ENCODE measurements at places on chromosomes 16 and 17.

DNA sequence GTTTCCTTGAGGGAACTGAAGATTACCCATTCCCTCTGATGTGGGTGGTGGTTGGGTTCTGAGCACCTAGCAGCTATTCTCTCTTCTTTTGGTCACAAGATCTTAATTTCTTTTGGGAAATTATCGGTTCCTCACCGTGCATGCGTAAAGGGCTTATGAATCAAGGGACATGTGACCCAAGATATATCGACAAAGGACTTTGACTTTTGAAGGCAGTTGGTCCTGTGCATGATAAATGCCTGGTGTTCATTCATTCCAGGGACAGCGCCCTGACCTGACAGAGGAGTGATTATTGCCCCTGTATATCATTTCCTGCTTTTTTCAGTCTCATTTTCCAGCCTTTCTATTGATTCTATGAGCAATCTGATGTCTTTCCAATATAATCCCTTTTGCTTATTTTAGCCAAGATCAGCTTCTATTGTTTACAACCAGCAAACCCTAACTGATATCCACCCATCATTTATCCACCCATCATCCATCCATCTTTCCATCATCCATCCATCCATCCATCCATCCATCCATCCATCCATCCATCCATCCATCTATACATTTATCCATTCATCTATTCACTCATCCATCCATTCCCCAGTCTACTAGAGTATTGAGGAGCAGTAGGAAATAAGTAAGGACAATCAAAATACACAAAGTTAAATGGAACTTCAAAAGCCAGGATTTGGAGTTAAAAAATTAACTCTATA is 25.1 kb downstream of the ASIC2 start:
- no peak for DNase-seq

GRCh38 chr16:24114876-24115275 is 141.3 kb upstream of the CACNG3 start:
- no peak for DNase-seq

DNA sequence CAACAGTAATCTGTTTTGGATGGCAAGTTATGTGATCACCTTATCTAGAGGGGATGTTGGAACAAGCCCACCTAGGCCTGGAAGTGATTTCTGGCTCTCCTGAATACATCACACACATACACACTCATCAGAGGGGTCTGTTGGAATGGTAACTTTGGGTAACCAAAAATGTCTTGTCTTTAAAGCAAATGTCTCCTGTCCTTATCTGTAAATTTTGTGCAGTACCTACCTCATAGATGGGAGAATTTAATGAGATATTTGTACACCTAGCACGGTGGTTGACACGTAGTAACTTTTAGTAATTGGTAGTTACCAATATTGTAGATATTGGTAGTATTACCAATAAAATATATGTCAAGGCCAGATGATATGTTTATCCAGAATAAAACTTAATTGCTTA is 24.7 kb downstream of the HAPSTR1 start:
- DNase-seq = no peak

GRCh38 chr17:72236980-72237633 is 116.3 kb downstream of the SOX9 start:
- DNase-seq = no peak

DNA sequence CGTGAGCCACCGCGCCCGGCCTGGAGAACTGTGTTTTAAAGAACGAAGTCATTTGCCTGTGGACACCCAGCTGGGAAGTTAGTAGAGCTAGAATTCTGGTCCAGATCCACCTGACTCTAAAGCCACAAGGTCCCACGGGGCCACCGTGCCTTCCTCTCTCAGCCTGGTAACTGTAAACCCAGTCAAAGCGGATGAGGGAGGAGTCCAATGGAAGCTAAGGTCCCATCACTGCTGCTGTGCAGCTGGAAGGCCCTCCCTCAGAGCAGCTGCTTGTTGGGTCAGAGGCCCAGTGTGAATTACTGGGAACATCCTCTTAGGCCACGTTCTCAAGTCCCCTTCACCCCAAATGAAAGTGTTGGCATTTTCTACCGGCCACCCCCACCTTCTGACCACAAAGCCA is 48.8 kb upstream of the CACNG5 start:
- DNase-seq = no peak

- no peak for DNase-seq
Measured at GRCh38 chr16:75378616-75379015, 54.7 kb downstream of the CFDP1 start.

GRCh38 chr16:88871349-88871702 is 4.9 kb upstream of the PABPN1L start:
- no peak for DNase-seq

- DNase-seq = no peak
Measured at GRCh38 chr17:47705536-47706530, 11.9 kb downstream of the TBKBP1 start.

GRCh38 chr16:80337786-80338185 is 203.0 kb upstream of the DYNLRB2 start:
- no peak for DNase-seq

- no peak for DNase-seq
Measured at GRCh38 chr16:67548265-67549126, 13.8 kb upstream of the CTCF start.

DNA sequence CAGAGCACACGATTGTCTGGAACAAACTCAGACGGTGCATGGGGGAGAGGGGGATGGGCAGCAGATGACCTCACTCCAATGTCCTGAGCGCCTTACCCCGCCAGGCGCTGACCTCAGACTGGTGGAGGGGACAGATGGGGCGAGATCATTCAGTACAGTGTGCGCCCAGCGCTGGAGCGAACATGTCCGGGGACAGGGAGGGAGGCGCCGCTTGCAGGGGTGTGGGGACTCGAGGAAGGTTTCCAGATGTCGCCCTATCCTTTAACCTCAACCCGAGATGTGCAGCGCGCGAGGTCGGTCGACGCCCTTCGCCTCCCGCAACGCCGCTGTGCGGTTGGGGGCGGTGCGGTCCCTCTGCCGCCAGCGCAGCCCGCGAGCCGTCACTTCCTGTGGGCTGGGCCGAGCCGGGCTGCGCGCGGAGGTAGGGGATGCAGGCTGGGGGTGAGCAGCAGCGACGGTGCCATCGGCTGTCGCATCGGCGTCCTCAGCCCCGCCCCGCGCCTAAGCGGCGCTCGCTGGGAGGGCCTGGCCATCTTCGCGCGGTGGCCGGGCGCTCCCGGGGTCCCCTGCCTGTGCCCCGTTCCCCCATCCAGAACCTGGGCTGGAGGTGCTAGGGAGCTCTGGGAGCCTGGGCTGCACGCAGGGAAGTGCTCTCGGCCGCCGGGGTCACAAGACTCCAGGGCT is 5.3 kb upstream of the CDR2L start:
- peak; percentile 90 for DNase-seq

GRCh38 chr16:72939247-72939646 is 108.7 kb downstream of the ZFHX3 start:
- no peak for DNase-seq

DNA sequence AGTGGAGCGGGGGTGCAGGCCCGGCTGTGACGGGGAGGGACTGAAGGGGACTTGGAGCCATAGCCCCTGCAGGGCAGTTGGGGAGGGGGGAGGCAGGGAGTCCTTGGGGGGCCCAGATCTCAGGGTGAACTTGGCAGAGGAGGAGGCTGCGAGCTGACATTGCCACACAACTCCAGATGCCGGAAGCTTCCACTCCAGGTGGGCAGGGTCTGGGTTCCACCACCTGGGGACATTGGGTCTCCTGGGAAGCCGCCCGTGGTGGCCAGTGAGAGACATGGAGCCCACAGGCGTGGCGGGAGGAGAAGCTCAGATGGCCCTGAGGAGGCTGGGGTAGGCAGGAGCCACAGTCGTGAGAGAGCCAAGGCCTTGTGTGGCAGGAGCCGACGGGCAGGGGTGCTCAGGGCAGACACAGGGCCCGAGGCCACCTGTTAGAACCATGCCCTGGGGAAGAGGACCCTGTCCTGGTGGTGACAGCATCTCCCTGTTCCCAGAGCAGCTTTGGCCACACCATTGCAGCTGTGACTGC is 18.2 kb upstream of the GAA start:
- no peak for DNase-seq

DNA sequence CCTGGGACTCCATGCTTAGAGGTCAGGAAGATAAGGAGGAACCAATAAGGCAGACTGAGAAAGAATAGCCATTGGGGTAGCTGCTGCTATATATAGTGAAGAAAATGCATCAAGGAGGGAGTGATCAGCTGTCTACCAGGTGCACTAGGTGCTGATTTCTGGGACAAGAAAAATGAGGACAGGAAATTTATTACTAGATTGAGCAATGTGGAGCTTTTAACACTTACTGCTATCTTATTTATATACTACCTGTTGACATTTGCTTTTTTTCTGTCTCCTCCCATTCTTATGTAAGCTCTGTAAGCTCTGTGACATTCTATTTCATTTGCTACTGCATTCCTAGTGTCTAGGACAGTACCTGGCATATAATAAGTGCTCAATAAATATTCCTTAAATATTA is 53.7 kb upstream of the DHX40 start:
- DNase-seq = no peak

GRCh38 chr16:30678586-30678970 is 20.3 kb downstream of the FBRS start:
- DNase-seq = no peak

- no peak for DNase-seq
Measured at GRCh38 chr17:16952401-16952800, 19.5 kb downstream of the TNFRSF13B start.

DNA sequence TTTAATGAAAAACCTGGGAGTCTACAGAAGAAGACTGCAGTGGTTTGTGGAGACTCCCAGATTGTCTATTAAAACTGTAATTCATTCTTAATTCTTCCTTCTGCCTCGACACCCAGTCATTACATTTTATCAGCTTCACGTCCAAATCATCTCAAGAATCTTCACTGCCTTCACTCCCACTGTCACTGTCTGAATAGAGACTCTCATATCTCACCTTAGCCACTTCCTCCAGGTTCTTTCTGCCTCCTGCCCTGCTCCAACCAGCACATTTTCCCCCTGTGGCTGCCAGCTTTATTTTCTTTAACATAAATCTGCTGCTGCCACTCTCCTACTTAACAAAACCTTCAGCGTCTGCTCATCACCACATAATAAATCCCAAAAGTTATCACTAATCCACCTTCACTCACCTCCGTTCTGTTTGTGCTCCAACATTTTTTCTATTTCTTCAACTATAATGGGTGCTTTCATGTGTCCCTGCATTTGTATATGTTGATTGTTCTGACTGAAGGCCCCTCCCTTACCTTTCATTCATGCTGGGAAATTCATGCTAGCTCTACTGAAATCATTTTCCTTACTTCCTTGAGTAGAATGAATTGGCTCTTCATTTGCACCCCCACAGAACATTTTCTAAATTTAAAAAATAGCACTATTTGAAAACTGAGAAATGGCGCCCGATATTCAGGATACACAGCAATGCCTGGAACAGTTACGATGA is 38.9 kb downstream of the KCNJ2 start:
- no peak for DNase-seq

GRCh38 chr17:31381165-31381668 is 10.3 kb upstream of the RAB11FIP4 start:
- DNase-seq = no peak

- DNase-seq = no peak
Measured at GRCh38 chr17:12078791-12079190, 58.1 kb downstream of the MAP2K4 start.

DNA sequence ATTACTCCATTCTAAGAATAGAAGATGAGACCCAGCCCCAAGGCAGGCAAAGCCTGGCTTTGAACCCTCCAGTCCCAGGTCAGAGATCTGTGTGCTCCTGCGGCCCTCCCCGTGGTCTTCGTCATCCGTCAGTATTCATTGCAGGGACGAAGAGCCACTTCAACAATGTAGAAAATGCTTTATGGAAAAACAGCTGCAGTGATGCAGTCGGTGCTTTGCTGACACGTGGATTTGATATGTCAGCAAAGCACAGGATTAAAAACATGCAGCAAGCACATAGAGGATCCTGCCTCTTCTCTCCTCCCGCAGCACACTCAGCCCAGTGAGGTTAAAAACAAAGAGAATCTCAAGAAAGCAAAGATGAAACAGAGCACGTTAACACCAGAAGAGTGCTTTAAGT is 117.1 kb upstream of the AXIN2 start:
- DNase-seq = peak; percentile 32

DNA sequence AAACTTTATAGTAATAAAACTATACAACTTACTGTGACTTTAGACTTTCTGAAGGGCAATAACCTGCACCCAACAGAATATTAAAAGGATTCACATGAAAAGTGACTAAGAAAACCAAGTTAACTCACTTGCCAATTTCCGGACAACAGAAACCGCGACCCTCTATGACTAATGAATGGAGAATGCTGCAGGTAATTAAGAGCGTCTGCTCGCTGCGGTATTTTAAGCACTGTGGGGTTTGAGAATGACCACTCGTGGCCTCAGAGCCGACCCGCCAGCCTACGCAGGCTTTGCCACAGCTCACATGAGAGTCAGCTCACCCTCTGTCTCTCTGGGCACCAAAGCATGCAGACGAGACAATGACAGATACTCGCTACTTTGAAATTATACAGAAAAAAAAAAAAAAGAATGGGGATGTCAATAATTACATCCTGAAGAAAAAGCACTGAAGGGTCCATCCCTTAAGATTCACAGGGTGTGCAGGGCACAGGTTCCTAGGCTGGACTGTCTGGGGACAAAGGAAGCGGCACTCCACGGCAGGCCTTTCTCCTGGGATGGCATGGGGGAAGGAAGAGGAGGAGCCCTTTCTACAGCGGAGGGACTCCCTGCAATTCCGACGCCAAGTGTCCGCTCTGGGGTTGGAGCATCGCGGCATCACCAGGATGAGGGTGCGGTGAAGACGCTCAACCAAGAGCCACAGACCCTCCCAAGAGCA is 35.0 kb downstream of the ZCCHC14 start:
- no peak for DNase-seq

- DNase-seq = no peak
Measured at GRCh38 chr17:73042225-73042624, 50.3 kb downstream of the SLC39A11 start.

GRCh38 chr17:45739786-45740185 is 44.3 kb upstream of the CRHR1 start:
- DNase-seq = no peak

- DNase-seq = peak; percentile 50
Measured at GRCh38 chr17:81528651-81529436, 667 bp downstream of the FSCN2 start.

DNA sequence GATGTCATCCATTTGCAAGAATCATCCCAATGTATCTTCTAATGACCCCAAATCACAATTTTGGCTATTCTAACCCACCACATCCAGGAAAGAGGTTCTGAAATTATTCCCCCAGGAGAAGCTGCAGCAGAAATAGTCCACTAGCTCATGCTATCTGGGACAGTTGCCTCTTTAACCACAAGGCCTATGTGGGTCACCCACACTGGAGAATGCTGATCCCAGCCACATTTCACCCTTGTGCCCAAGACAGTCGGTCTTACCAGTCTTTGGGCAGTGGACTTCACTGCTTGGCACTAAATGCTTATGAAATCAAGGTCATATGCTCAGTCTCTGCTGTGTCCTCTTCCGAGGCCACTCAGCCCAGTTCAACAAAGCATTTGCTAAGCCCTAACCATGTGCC is 27.0 kb downstream of the ABCC12 start:
- no peak for DNase-seq
